Hematopoietic multipotent progenitor cell treated with erythropoietin and hydrocortisone succinate and interleukin-3 and kit ligand, for 8 days (in vitro differentiated cells): ENCODE measurements at places on chromosomes 2 and 18.

DNA sequence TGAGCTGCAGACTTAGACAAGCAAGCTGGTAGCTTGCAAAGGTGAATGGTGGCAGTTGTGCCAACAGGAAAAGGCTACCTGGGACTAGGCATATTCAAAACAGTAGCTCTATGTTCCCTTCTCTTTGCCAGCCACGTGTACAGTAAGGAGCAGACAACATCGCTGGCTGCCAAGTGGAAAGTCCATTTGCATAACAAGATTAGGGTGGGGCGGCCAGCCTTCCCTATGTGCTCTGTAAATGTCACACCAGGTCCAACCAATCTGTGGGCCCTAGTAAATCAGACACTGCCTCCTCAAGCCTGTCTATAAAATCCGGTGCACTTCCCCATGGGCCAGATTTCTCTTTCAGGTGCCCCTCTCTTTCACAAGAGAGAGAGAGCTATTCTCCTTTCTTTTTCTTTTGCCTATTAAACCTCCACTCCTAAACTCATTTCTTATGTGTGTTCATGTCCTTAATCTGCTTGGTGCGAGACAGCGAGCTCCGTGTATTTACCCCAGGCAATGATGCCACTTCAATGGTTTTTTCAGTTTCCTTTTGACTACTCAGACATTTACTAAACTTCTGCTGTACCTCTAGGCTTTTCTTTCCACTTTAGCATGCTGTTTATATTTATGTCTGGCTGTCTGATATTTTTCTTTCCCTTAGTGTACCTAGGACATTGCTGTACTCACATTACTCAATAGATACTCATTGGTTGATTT, 297.4 kb upstream of the GCFC2 start:
- no peak for DNase-seq

- DNase-seq, result no peak
These were observed 786.3 kb downstream of the SOCS6 start for GRCh38 chr18:71075147-71075546.

- no peak for DNase-seq
These were observed 27.5 kb upstream of the GBX2 start for GRCh38 chr2:236195726-236196125.

DNA sequence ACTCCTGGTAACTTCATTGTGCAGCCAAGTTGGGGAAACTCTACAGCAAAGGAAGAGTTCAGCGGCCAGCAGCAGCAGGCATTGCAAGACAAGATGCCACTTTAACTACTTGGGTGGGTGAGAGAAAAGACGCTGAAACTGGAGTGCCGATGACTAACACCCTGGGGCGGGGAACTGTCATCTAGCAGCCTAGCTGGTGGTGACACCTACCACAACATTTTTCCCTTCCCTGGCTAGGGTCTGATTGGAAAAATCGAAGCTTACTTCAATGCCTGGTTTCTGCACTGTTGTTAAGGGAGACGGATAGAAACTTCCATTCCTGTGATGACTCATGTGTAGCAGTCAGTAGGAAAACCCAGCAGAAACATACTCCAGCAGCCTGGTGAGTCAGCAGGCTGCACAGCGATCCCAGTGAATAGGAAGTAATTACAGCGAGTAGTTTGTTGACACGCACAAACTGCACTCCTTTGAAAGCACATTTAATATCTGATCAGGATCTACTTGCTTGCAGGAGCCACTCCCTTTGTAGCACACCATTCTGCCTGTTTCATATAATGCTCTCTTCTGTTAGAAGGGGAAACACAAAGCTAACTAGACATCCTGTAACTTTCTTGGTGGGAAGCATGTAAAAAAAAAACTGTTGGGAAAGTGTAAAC, 62.1 kb upstream of the MAPRE2 start:
- DNase-seq, result peak; percentile 79

GRCh38 chr2:188898261-188898660, 75.9 kb upstream of the COL3A1 start:
- no peak for DNase-seq

DNA sequence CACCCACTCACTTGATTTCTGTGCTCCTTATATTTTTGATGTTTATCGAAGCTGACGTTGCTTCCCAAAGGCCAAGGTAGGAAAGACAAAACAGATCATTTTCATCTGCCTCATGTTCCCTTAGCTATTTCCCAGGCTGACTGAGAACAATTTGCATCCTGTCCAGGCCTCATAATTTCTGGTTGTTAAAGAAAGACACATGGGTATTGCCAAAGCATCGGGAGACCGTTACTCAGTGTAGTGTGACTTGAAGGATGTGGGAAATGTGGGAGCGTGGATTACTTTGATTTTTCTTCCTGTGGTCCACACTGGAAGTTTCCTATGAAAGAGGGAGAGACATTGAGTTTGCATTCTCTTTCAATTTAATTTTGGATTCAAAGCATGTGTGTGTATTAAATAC, 204.6 kb downstream of the TRIB2 start:
- DNase-seq, result no peak

GRCh38 chr2:8195784-8196183, 486.1 kb upstream of the ID2 start:
- no peak for DNase-seq

DNA sequence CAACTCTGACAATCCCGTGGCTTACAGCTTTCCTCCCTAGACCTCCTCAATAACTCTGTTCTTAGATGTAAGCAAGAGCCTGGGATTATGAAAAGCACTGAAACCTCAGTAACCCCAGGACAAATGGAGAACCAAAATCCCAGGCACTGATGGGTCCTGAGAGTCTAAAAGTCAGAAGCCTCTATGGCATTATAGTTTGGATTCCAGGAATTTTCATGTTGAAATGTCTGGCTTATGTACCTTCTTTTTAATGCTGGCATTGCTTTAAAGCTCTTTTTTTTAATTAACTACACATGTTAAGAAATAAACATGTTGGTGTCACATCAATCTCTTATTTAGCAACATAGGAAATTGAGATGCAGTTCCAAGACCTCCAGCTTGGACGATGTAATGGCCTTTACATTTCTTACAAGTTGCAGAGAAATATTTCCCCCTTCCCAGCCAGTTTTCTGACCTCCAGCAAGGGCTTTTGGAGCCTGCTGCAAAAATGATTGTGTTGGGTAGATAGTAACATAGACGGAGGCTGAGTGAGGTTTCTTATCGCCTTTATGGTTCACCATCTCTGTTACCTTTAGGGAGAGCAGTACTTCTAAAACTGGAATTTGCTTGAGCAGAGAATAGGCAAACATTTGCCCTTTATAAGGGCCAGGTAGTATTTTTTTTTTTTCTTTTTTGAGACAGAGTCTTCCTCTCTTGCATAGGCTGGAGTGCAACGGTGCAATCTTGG, 84.8 kb upstream of the RASGRP3 start:
- no peak for DNase-seq

DNA sequence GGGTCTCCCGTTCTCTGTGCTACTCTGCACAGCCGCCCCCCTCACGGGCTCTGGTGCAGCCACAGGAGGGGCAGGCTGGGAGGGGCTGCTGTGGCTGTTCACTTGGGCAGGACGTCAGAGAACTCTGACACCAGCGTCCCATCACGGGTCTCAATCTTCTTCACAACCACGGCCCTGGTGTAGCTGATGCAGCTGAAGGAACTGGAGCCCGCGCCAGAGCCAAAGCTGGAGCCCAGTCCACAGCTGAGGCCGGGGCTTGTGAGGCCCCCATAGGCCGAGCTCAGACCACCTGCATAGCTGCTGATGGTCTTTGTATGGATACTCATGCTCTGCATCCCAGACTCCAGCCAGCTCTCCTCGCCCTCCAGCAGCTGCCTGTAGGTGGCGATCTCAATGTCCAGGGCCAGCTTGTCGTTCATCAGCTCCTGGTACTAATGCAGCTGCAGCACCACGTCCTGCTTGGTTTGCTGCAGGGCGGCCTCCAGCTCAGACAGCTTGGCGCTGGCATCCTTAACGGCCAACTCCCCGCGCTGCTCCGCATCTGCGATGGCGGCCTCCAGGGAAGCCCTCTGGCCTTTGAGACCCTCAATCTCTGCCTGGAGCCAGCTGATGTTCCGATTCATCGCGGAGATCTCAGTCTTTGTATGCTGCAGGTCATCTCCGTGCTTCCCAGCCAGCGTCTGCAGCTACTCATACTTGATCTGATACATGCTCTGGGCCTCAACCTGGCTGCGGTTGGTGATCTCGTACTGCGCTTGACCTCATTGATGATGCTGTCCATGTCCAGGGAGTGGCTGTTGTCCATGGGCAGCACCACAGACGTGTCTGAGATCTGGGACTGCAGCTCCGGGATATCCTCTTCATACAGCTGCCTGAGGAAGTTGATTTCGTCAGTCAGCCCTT, 7.4 kb upstream of the DUSP19 start:
- DNase-seq, result peak; percentile 42

DNA sequence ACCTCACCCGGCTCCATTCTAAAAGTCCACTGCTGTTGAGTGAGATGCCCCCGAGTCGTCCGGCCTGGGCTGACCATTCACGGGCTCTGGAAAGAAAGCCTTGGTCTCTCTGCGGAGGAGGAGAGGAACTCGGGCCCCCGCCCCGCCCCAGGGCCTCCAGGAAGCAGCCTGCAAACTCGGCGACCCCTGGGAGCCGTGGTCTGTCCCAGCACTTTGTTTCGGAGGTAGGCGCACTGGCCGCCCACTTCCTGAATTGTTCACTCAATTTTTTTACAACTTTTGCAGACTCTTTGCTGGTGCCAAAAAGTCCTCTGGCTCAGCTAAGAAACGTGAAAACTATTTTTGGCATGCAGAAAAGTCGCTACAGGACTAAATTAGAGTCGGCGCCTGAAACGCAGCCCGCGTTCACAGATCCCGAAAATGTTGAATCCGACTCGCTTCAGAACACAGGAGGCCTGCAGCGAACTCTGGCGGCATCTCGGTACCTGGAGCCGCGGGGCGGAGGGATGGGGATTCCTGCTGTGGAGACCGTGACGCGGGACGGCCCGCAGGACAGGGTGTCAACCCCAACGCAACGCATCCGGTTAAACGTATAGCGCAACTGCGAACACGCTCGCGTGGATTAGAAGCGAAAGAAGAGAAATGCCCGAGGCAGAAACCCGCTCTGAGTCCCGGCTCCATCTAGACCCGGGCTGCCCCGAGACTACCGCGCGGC, 1.5 kb downstream of the PXDN start:
- no peak for DNase-seq

DNA sequence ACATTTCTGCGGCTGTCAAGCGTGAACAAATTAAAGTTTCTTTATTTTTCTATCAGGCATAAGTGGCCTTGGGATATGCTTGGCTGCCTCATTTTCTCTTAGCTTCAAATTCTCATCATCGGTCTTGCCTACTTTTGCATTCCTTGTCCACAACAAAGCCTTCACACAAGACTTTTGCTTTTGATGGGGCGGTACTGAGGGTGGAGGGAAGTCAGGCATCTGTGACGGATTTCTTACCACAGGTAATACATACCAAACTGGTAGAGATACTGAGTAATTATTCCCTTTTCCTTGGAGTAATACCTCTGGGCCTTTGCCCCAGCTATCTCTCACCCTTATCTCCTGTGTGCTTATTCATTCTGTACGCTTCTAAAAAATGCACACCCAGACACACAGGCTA, 468.3 kb upstream of the RGPD4 start:
- no peak for DNase-seq

- peak; percentile 8 for DNase-seq
These were observed 607.1 kb downstream of the ADCYAP1 start for GRCh38 chr18:1511619-1512311.

DNA sequence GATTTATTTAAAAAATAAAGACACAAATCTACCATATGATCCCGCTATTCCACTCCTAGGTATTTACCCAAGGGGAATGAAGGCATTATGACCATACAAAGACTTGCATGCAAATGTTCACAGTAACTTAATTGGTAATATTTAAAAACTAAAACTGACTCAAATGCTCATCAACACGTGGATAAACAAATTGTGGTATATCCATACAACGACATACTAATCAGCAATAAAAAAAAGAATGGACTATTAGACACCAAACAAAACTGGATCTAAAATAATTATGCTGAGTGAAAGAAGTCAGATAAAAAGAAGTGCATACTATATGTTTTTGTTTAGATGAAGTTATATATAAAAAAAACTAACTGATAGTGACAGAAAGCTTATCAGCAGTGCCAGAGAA, 428.3 kb downstream of the ZEB2 start:
- no peak for DNase-seq

GRCh38 chr18:4854671-4855070, 342.4 kb downstream of the AKAIN1 start:
- no peak for DNase-seq

- DNase-seq, result no peak
These were observed 346.8 kb upstream of the TCF4 start for GRCh38 chr18:55934821-55935220.

DNA sequence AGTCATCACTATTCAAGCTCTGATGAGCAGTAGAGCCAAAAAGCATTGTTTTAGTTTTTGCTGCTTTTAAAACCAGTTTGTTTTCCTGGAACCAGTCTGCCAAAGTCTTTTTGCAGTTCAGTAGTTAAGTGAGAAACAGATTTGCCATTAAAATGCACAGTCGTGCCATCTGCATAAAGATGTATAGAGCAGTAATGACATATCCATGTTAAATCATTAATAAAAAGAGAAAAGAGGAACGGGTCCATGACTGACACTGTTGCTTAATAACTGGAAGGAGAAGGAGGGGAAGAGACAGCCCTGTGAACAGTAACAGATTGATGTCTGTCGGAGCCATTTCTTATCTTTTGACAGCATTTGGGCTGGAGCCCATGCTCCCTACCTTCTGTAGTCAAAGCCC, 704.6 kb downstream of the SATB2 start:
- no peak for DNase-seq

DNA sequence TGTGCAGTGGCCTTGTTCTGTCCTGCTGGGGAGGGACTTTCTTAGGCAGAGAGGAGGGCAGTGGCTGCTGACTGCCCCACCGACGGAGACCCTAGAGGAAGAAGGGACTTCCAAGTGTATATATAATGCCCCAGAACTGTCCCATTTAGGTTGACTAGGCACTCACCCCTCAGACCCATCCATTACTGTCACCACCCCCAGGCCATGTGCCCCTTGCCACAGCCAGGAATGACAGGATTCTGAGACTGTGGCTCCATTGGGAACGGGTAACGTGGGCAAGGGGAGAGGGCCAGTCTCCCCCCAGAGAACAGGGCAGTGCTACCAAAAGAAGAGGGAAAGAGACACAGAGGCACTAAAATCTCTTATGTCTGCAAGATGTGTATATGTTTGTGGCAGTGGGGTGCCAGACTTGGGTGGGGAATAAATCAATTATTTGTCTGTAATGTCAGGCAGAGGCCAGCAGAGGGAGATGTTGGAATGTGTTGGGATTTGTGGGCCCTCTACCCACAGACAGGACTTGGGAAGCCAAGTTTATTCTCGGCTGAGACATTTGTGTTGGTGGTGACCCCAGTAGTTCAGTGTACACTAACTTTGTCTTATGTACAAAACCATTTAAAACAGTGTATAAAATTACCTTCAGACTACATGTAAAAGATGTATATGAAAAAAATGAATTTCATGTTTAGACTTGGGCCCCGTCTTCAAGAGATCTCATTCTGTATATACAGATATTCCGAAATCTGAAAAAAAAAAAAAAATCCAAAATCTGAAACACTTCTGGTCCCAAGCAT, 24.0 kb upstream of the TMEM37 start:
- peak; percentile 72 for DNase-seq

DNA sequence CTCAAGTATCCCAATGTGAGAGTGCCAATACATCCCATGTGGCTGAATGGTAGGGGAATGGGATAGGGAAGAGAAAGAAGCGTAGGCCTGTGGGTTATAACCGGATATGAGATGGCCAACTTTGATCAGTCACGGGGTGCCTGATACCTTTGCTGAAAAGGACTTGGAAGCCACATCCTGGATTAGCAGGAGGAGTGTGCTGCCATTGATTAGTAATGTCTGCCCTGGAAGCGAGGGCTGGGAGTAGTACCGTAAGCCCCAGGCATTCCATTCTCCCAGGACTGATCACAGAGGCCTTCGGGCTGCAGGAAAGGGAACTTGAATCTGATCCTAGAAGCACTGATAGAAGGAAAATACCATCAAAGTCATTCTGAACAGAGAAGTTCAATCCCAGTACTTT, 218.5 kb downstream of the TFCP2L1 start:
- no peak for DNase-seq
